ENCODE measurements at places on chromosomes 16 and 17. TPM values are rescaled to one million over a fixed set of nuclear protein-coding genes. Genes with fewer than 3 reads are reported as not detected.

The NAT9 gene
- 6.0 TPM for polyA plus RNA-seq

The CCDC78 gene
- polyA plus RNA-seq = not detected

The ADCY9 gene
- 0.08 TPM for polyA plus RNA-seq

The HSPB9 gene
- not detected for polyA plus RNA-seq

The MAF gene
- 3.4 TPM for polyA plus RNA-seq

The GDPD3 gene
- polyA plus RNA-seq = not detected

The RABEP2 gene
- 0.49 TPM for polyA plus RNA-seq

The MYH1 gene
- polyA plus RNA-seq = not detected
